ENCODE measurements at places on chromosomes 2 and 18.

GRCh38 chr2:101831351-101831865, 133.9 kb downstream of the MAP4K4 start:
- DNase-seq, result peak; percentile 54

DNA sequence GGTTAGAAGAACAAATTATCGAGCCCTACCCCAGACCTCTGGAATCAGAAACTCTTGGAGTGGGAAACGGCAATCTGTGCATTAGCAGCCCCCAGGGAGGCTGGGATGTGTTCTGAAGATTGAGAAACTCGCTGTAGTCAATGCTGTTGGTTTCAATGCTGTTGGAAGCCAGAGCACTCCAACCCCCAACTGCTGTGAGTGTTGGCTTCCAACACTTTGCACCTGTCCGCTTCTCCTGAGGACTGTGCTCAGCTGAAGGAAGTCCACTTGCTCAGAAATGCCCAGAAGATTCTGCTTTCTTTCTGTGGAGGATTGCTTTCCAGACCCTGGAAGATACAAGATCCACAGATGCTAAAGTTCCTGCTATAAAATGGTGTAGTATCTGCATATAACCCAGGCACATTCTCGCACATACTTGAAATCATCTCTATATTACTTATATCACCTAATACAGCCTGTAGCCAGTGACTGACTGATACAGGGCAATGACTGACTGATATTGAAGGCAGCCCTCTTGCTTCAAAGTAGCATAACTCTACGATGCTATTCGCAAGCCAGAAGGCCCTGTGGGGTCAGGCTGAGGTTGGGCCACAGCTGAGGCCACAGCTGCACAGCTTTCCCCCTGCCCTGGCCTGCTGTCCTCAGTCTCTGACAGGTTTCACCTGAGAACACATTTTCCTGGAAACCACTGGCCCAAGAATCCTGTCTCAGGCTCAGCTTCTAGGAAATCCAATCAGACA, 757.7 kb upstream of the ID2 start:
- no peak for DNase-seq

GRCh38 chr2:202780514-202781021, 91.0 kb downstream of the ICA1L start:
- no peak for DNase-seq

DNA sequence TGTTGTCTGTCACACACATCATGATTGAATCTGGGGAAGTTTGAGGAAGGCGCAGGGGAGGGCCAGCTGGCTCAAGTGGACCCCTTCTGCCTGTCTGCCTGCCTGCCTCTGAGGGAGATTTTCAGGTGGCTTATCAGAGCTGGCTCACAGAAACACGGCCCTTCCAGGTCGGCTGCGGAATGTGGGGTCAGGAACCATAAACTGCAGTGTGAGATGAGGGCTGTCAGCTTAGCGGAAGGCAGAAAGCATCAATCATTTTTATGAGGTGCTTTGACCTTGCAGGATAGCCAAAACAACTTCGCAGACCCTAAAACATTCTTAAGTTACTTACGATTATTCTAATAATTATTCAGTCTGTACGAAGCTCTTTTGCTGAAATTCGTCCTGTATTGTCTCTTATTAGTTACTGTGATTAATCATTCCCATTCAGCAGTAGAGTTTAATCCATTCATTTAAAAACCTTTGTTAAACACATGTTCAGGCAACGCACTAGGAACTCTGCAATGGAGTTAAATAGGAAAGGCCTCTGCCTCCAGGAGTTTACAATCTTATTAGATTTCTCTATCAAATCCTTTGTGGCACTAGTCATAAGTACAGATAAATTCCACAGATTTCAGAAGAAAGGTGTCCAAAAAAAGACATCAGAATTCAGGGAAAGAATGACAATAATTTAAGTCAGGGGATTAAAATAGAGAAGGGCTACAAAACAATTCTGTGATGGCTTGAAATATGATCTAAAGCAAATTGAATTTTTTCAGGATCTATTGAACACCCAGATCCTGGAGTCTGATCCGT, 371.6 kb downstream of the HRH4 start:
- peak; percentile 83 for DNase-seq

DNA sequence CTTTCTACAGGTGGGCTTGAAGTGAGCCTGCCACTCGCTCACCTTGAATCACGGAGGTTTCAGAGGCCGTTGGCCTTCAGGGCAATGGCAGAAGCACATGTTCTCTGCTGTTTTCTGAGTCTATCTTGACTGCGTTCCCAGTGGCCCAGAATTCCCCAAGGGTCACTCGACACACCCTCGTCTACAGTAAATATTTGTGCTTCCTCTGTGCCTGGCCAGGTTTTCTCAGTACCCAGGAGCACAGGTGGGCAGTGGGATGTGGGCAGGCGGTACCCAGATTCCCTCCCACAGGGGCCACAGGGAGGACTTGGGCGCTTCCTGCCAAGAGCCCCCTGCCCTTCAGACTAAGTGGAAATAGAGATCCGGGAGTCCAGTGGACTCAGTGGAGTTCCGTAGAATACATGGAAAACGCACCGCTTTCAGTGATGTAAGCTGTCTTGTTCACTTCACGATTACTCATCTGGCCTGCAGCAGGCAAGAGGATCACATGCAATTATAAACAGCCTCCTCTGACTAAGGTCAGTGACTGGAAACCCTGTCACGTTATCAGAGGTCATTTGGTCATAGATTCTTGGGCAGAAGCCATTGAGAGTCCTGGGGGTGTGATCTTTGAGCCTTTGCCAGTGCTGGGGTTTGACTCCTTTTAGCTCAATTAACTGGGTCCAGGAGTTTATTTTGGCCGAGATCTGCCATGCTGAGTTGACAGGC, 179.8 kb downstream of the NEDD4L start:
- DNase-seq, result no peak

DNA sequence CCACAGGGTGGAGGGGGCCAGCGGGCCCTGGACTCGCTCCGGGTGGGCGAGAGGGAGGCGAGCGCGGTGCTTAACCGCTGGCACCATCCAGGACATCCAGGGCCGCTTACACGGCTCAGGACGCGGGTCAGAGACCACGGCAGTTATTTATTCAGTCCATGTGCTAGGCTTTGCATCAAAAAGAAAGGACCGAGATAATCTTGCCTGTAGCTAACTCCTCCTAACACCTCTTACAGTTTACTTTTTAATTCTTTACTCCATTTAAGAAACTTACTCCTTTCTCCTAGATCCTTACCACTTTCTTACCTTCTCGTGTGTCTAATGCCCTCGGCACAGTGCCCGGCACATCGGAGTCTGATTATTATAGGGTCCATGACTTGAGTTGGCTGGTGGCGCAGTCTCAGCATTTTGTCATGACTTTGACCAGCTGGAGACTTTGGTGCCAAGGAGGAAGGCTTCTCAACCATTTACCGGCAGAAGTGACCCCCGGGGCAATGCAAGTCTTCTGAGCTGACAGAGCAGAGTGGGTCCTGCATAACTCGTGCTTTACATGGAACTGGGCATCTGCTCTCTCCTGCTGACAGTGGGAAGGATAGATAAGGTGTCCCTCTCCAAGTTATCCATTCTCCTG, 503 bp downstream of the ANXA4 start:
- DNase-seq, result no peak

DNA sequence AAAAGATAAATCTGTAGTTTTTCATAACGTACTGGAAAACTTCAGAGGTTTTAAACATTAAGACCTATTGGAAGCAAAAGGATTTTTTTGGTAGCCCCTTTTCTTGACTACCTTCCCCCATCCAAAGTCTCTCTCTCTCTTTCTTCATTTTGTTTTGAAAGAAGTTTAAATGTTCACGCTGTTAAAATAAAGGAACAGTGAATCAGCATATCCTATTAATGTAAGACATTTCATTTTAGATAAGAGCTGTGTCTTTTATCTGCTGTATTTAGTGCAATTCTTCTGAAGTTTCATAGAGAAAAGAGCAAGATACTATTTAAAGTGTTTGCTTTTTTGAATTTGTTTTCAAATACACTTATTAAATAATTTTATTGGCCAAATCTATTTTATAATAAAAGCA, 205.5 kb upstream of the POU3F3 start:
- DNase-seq, result no peak

DNA sequence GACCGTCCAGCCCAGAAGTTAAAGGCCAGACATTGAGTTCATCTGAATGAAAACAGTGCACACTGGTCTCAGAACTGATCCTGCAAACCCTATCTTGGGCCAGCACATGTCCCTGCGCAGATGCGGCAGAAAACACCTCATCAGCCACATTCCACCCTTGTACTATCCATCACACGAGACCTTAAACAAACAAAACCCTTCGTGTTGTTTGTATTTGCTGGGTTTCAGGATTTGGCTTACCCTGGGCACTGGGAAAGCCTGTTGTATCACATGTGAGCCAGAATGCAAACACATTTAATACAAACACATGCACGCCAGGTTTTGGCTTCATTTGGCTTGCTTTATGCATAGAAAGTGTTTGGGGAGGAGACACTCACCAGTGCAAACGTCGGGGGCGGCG, 12.5 kb downstream of the WIPF1 start:
- DNase-seq, result no peak
